Right ventricle myocardium superior (tissue), 1 donor: ENCODE measurements at places on chromosomes 6 and 20.

DNA sequence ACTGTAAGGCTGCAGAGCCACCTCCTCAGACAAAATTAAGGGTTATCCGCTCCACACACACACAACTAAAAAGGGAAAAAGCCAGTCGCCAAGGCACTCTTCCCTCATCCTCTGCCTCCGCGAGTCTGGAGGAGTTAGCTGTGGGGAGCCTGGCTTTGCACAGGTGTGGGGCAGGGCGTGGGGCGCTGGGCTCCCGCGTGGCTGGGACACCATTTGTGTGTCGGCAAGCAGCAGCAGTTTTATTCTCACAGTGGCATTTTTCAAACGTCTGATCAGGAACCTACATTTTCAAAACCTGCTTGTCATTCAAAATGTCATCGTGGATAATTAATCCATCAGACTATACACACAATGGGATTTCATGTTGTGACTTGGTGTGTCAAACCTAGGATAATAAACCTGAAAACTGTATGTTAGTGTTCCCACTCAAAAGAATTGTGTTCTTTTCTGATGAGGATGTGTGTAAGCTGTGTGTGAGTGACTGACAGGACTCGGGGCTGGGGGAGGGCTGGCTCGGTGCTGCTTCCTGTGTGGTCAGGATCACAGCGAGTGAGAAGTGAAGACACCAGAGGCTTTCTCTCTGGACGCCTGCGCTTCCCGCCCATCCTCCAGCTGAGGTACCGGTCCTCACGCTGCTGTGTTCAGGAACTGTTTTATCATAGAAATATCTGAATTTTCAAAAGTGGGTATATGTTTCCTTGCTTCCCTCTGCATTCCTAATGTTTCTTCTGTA is 83.1 kb downstream of the IRF4 start:
- no peak for DNase-seq

- peak; percentile 40 for DNase-seq
Measured at GRCh38 chr20:12891643-12892042, 117.1 kb upstream of the SPTLC3 start.

GRCh38 chr6:43338243-43338642 is 29.6 kb upstream of the CRIP3 start:
- DNase-seq = no peak

DNA sequence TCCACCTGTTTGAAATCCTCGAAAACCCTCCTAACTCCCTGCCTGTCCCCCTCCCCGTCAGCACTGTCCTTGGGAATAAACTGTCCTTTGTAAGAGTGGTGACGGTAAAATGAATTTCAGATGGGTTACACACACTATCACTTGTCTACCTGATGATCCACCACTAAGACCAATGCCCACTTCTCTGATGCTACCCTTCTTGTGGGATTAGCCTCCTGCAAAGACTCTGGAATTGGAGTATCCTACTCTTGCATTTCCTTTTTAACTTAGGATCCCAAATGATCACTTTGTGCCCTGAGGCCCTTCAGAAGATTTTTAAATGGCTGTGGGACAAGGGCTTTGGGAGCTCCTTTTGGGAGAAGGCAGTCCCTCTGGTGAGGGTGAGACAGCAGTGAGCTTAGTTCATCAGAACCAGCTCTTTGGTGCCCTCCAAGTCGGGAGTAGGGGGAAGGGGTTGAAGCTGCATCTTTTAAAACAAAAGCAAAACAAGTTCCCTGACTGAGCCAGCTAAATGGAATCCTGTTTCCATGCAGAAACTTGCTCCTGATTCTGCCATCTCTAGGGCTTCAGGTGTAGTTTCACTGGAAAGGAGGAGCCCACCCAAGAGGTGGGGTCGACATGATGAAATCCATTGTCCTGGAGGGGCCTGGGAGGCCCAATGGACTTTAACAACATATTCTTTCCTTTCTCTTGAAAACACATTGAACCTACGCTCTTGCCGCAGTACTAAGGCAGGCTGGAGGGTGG is 86.5 kb downstream of the ASXL1 start:
- no peak for DNase-seq

DNA sequence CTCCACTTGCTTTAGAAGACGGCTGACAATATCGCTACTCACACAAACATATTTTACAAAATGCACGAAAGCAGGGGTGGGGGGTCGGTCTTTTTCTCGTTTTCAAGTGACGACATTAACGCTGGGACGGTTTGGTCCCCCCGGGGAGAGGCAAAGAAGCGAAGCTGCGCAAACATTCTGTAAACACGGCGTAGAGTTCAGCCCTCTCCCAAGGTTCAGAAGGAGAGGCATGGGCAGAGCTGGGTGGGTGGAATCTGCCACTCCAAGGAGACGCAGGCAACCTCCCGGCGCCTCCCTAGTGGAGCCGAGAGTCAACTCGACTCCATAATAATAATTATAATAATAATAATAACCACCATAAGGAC is 2.4 kb downstream of the NKX2-2 start:
- DNase-seq = no peak

- no peak for DNase-seq
Measured at GRCh38 chr6:43849844-43850243, 79.8 kb downstream of the VEGFA start.

DNA sequence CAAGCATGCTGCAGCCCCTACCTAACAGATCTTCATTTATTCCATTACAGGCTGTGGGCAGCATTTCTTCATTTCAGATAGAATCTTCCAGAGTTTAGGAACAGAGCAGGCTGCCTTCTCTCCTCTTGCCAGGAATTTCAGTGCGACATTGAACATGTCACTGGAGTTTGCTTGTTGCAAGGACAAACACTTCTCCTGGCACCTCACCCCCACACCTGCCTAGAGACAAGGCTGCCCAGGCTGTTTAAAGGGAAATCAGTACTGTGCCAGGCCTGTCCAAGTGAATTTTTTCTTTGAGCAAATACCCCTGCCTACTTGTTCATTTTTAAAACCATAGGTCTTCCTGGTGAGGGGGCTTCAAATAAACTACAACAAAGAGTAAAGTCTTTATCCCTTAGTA is 594.1 kb downstream of the PTPRT start:
- no peak for DNase-seq

- peak; percentile 57 for DNase-seq
Measured at GRCh38 chr20:23419995-23420901, 1.0 kb downstream of the NAPB start.
